ENCODE measurements at places on chromosomes 3 and 15.
A peak's percentile ranks its signal among the peaks of the same experiment; 100 is the strongest.

GRCh38 chr3:155169197-155169596, 89.1 kb downstream of the MME start:
- no peaks in the 10 kb centered on the region for H3K27me3 ChIP-seq
- H3K4me1 ChIP-seq = no peaks in the 10 kb centered on the region
- H3K4me3 ChIP-seq = no peak overlapping the region
- DNase-seq = no peak
- H3K27ac ChIP-seq = no peak overlapping the region
- H3K36me3 ChIP-seq = no peaks in the 10 kb centered on the region

GRCh38 chr3:10292505-10293419, at the start of gene GHRL:
TSS of gene GHRL (minus strand) at chr3:10292947. CDS start at chr3:10290180, 2,767 bp downstream.
- H3K4me3 ChIP-seq = no peak within 1 kb of the TSS
- H3K4me1 ChIP-seq = no peaks in the 10 kb centered on the region
- DNase-seq = no peak
- no peak within 1 kb of the TSS for H3K27ac ChIP-seq
- no peaks in the 10 kb centered on the region for H3K27me3 ChIP-seq

GRCh38 chr3:15796771-15797641, 773 bp downstream of the ANKRD28 start:
- peak; percentile 38 for DNase-seq
- no peaks in the 10 kb centered on the region for H3K27me3 ChIP-seq
- H3K4me1 ChIP-seq = peaks cover 48% of the 10 kb centered on the region
- H3K27ac ChIP-seq = peak overlapping the region; percentile 87

- H3K27ac ChIP-seq = no peak overlapping the region
- no peak overlapping the region for H3K4me3 ChIP-seq
- H3K27me3 ChIP-seq = no peaks in the 10 kb centered on the region
- peak; percentile 20 for DNase-seq
- H3K4me1 ChIP-seq = no peaks in the 10 kb centered on the region
- no peaks in the 10 kb centered on the region for H3K36me3 ChIP-seq
Observed at GRCh38 chr3:119413603-119414280, 49.7 kb downstream of the TMEM39A start.

DNA sequence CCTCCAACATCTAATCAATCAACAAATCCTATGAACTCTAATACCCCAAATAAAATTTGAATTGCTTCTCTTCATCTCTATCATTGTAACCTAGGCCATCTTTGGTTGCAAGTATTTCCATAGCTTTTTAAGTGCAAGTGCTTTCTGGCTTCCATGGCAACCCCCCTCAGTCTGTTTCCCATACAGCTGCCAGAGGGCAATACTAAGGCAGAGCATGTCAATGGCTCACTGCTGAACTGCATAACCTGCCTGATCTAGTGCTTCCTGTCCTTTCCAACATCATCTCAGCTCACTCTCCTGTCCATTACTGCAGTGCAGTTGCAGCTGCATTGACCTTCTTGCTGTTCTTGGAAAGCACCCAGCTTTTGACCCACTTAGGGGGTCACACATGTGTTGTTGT, 198.4 kb downstream of the WNT5A start:
- H3K27me3 ChIP-seq = no peaks in the 10 kb centered on the region
- no peak overlapping the region for H3K4me3 ChIP-seq
- H3K36me3 ChIP-seq = no peaks in the 10 kb centered on the region
- no peak for DNase-seq

- no peaks in the 10 kb centered on the region for H3K36me3 ChIP-seq
- no peak overlapping the region for H3K4me3 ChIP-seq
- H3K4me1 ChIP-seq = no peaks in the 10 kb centered on the region
- DNase-seq = peak; percentile 62
- H3K27me3 ChIP-seq = no peaks in the 10 kb centered on the region
Observed at GRCh38 chr3:23999012-23999641, 54.0 kb downstream of the NR1D2 start.

GRCh38 chr3:71119171-71119570, 464.4 kb downstream of the FOXP1 start:
- H3K36me3 ChIP-seq = no peaks in the 10 kb centered on the region
- no peaks in the 10 kb centered on the region for H3K27me3 ChIP-seq
- H3K27ac ChIP-seq = no peak overlapping the region
- H3K4me3 ChIP-seq = no peak overlapping the region

- no peaks in the 10 kb centered on the region for H3K27me3 ChIP-seq
- H3K36me3 ChIP-seq = no peaks in the 10 kb centered on the region
- H3K27ac ChIP-seq = no peak overlapping the region
- H3K4me1 ChIP-seq = no peaks in the 10 kb centered on the region
- H3K4me3 ChIP-seq = no peak overlapping the region
Observed at GRCh38 chr3:68771681-68772080, 160.7 kb downstream of the TAFA4 start.

Data from MM.1S (cell line).